ENCODE measurements at places on chromosomes 5 and 9.

- DNase-seq: no peak
These were observed 203.5 kb upstream of the HAPLN1 start for GRCh38 chr5:83924171-83924570.

DNA sequence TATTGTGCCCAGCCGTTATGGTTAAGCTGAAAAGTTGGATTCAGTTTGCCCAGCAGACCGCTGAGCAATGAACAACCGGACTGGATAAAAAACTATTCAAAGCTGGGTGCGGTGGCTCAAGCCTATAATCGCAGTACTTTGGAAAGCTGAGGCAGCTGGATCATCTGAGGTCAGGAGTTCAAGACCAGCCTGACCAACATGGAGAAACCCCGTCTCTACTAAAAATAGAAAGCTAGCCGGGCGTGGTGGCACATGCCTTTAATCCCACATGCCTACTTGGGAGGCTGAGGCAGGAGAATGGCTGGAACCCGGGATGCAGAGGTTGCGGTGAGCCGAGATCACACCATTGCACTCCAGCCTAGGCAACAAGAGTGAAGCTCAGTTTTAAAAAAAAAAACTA is 318.4 kb downstream of the RAB3C start:
- no peak for DNase-seq

GRCh38 chr9:124583134-124583533 is 75.9 kb upstream of the NR5A1 start:
- no peak for DNase-seq

- DNase-seq: no peak
These were observed 201.7 kb upstream of the TARS1 start for GRCh38 chr5:33238826-33239695.

- no peak for DNase-seq
These were observed 222.3 kb downstream of the CD180 start for GRCh38 chr5:66974256-66974655.

Data from NCI-H82 (cell line).